ENCODE measurements at places on chromosomes 4 and X. TPM values are rescaled to one million over a fixed set of nuclear protein-coding genes. Genes with fewer than 3 reads are reported as not detected.

Gene TTC29
- not detected for total RNA-seq

Gene NLGN3
- not detected for total RNA-seq

Gene PDCL2
- not detected for total RNA-seq

Gene ENPEP
- total RNA-seq, result not detected

Gene ASMT
- total RNA-seq, result not detected

Gene DCAF8L2
- not detected for total RNA-seq

Gene ATP1B4
- not detected for total RNA-seq

Gene FHIP1A
- total RNA-seq, result 0.40 TPM

Gene TEX13D
- not detected for total RNA-seq

Gene NCBP2L
- not detected for total RNA-seq

Gene CT45A3
- total RNA-seq, result not detected

Gene TRAM1L1
- 0.89 TPM for total RNA-seq

Gene FABP2
- total RNA-seq, result not detected

Gene RS1
- total RNA-seq, result not detected

Gene AMER1
- 1.4 TPM for total RNA-seq

Gene ETFDH
- total RNA-seq, result 17.4 TPM

Gene HTT
- 24.0 TPM for total RNA-seq

Gene IL9R
- not detected for total RNA-seq

Gene SMIM10
- 1.5 TPM for total RNA-seq

Data from mammary microvascular endothelial cell (primary cell).